ENCODE measurements at places on chromosomes 1 and 21.

DNA sequence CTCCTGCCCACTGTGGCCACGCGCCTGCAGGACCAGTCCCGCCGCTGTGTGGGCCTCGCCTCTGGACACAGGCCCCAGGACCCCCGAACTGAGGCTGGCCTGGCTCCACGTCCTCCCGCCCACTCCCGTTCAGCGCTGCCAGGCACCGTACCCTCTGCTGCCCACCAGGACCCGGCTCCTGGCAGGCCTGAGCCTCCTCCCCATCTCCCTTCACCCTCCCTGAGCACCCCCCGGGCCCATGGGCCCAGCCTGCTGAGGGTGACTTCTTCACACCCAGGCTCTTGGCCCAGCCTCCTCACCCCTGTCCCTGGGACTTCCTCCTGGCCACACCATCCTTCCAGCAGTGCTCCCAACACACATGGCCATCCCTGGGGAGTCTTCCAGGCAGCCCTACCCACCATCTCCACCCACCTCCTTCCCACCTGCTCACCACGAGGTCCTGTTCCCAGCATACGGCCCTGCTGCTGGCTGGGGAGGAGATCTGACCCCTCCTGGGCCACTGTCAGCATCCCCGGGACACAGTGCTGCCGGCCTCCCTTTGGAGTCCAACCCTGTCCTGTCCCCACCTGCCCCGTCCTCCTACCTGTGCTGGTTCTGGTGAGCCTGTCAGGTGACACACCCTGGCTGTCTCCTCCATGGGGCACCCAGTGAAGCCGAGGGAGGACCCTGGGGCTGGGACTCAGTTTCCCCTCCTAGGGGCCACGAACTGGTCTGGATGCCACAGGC is 53.7 kb downstream of the SLX9 start:
- H3K27me3 ChIP-seq: no peaks in the 10 kb centered on the region
- no peak for DNase-seq
- no peaks in the 10 kb centered on the region for H3K36me3 ChIP-seq
- H3K4me3 ChIP-seq: no peak overlapping the region

GRCh38 chr1:38785285-38786039 is 74.1 kb downstream of the RRAGC start:
- H3K27me3 ChIP-seq: peaks cover 95% of the 10 kb centered on the region
- no peaks in the 10 kb centered on the region for H3K36me3 ChIP-seq
- no peak overlapping the region for H3K4me3 ChIP-seq
- H3K4me1 ChIP-seq: no peaks in the 10 kb centered on the region
- DNase-seq: no peak

DNA sequence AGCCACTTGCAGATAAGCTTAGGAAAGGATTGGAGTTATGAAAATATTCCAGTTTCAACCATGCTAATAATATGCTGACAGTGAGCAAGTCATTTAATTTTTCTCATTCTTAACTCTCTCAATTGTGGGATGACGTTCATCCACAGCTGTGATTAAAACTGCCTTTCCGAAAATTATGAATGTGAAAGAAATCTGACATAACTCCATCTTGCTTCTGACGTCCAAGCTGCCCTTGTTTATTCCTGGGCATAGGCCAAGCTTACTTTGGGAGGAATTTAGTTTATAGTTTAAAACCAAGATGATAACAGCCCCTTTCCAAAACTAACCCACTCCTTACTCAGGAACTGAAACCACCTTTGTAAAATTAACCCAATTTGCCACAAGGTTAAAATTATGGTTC is 11.0 kb upstream of the RGS18 start:
- no peaks in the 10 kb centered on the region for H3K4me1 ChIP-seq
- H3K4me3 ChIP-seq: no peak overlapping the region
- H3K27ac ChIP-seq: no peak overlapping the region
- no peaks in the 10 kb centered on the region for H3K36me3 ChIP-seq
- no peaks in the 10 kb centered on the region for H3K27me3 ChIP-seq

DNA sequence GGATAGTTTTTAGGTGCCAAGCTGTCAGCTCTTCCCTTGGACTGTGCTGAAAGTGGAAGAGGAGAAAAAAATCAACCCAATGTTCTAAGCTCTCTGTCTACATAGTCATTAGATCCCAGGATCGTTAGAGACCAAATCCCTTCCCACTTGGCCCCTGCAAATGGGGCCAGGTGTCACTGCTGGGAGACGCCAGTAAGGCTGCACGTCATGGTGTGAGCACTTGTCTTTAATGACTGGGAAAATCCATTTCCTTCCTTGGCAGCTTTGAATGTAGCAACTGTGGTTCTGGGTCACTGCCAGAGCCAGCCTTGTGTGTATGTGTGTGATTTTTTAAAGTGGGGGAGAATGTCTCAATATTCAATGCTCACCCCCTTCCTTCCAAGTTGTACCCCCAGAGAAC is 59.9 kb downstream of the MAN1C1 start:
- DNase-seq: no peak
- H3K36me3 ChIP-seq: no peaks in the 10 kb centered on the region

GRCh38 chr1:192809307-192810252 is 741 bp downstream of the RGS2 start:
- no peak overlapping the region for H3K27ac ChIP-seq
- no peaks in the 10 kb centered on the region for H3K36me3 ChIP-seq
- DNase-seq: no peak
- peak overlapping the region; percentile 71 for H3K4me3 ChIP-seq
- H3K27me3 ChIP-seq: no peaks in the 10 kb centered on the region
- peaks cover 17% of the 10 kb centered on the region for H3K4me1 ChIP-seq

- H3K4me3 ChIP-seq: no peak overlapping the region
- H3K27me3 ChIP-seq: no peaks in the 10 kb centered on the region
- no peak for DNase-seq
Observed at GRCh38 chr1:23578997-23579363, 19.7 kb upstream of the ID3 start.

DNA sequence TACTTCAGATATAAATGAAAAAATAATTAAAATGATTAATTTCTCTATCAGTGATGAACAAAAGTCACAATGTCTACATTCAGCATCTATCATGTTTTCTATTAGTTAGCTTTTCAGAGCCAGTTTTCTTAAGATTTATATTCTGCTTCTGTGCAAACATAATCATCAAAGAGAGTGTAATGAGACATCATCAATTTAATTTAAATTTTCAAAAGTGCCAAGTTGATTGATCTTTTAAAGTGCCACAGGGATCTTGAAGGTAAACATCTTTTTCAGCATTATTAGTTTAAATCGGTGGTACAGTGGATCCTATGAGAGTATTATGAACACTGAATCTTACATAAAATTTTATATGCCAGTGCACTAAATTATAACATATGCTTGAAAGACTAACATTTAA is 1176.1 kb downstream of the PLA2G4A start:
- no peak overlapping the region for H3K27ac ChIP-seq
- no peak for DNase-seq
- no peaks in the 10 kb centered on the region for H3K27me3 ChIP-seq
- no peaks in the 10 kb centered on the region for H3K4me1 ChIP-seq
- H3K36me3 ChIP-seq: no peaks in the 10 kb centered on the region
- no peak overlapping the region for H3K4me3 ChIP-seq

DNA sequence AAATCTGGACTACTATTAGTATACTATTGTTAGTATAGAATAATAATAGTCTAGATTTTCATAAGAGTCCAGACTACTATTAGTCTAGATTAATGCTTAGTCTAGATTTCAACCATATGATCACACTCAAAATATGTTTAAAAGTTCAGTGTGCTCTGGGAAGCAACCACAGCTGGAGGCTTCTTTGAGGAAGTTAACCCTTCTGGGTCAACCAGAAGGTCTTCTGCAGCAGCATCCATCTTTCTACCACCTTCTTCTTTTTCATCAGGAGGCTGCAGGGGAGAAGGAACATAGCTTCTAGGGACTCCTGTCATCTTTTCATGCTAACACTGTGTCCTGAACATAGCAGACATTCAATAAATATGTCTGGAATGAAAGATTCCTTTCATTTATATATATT is 51.2 kb upstream of the DNAJC6 start:
- H3K4me1 ChIP-seq: peaks cover 23% of the 10 kb centered on the region
- no peak for DNase-seq
- H3K36me3 ChIP-seq: no peaks in the 10 kb centered on the region
- no peaks in the 10 kb centered on the region for H3K27me3 ChIP-seq

- no peaks in the 10 kb centered on the region for H3K36me3 ChIP-seq
- peaks cover 8% of the 10 kb centered on the region for H3K4me1 ChIP-seq
Observed at GRCh38 chr21:34992180-34992579, 56.9 kb downstream of the RUNX1 start.

- peaks cover 12% of the 10 kb centered on the region for H3K4me1 ChIP-seq
- peaks cover 14% of the 10 kb centered on the region for H3K36me3 ChIP-seq
- no peak overlapping the region for H3K27ac ChIP-seq
- H3K4me3 ChIP-seq: no peak overlapping the region
- H3K27me3 ChIP-seq: no peaks in the 10 kb centered on the region
Observed at GRCh38 chr1:15923241-15923640, 52.7 kb downstream of the ZBTB17 start.

Measured in PC-9 (cell line).